ENCODE measurements at places on chromosomes 6 and 20.

DNA sequence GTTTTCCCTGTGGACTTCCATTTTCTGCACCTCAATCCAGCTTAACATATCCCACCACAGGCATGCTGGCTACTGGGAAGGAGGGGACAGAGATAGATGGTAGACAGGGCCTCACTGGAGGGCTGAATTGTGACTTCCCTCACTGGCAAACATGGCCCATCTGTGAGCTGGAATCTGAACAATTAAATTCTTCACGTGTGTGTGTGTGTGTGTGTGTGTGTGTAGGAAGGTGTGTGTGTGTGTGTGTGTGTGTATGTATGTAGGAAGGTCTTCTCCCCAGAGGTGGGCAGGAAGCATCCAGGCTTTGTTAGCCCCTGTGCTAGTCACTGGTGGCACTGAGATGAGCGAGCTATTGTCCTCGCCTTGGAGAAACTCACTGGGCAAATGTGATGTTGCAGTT is 5.4 kb upstream of the TOX2 start:
- no peak for DNase-seq

DNA sequence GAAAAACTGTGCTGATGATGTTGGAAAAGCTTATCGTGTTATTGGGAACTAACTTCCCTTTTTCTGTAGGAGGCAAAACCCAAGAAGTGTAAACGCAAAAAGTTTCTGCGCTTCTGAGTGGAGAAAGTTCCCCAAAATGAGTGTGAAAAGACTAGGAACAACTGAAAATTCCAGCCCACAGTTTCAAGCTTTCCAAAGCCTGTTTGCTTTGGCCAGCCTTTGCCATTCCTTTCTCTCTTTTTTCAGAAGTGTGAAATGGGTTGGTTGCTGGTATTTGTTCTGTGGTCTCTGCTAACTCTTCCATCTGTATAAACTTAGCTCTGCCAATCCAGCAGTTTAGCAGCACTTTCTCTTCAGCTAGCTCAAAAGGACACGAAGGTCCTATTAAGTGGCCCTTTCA is 491.3 kb downstream of the MAFB start:
- DNase-seq: no peak

DNA sequence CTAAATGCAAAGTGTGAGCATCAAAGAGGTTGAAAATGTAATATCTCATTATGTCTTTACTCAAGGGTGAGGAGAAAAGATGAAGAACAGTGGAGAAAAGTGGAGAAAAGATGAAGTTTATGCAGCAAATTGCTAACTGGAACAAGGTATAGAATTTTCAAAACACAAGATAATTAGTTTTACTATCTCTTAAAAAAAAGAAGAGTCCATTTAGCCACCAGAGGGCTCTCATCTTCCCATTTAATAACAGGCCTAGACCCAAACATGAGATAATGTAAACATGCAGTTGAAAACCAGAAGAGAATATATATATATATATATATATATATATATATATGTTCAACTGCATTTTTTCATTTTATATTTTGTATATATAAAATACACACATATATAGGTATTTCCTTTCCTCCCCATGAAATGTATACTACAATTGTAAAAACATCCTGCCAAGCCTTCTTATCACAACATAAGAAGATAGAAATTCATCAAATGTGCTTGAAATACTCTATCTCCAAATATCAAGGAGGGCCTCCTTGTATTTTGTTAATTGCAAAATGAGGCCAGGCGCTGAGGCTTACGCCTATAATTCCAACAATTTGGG is 78.4 kb downstream of the ADTRP start:
- DNase-seq: no peak

DNA sequence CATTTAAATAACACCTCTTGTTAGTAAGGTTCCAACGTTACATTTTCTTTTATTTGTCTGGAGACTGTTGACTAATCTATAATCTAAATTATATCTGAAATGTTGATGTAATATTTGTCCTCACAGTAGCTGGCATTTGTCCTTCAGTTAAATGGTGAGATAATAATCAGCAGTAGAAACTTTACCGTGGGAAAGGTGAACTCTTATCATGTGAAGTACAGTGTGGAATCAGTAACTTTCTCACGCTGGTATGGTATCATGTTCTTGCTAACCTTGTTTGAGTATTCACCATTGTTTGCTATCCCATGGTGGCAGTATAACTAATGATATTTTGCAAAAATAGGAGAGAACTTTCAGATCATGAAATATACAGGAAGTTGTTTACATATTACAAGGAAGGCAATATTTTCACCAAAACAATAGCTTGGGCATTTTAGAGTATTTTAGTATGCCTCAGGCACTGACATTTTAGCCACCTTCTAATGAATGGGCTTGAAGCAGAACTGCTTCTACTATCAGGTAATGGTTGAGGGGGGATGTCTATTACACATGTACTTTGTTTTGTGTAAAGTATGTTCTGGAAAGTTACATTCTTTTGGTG is 4.8 kb downstream of the GMNN start:
- DNase-seq: no peak

DNA sequence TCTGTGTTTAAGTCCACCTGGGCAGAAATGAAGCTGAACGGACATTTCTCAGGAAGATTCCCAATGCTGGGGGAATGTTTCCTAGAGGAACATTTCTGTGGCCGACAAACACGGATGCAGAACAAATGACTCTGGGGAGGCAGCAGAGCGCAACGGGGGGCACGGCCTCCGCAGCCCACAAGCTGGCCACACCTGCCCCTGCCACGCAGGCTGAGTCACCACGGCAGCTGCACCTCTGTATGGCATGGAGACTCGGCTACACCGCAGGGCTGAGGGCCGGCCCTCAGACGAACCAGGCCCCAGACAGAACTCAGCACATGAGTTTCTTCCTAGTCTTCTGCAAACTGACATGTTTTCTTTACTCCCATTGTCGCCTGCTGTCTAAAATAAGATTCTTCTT is 10.0 kb upstream of the PRR18 start:
- no peak for DNase-seq

GRCh38 chr6:36772397-36772796 is 66.8 kb downstream of the CPNE5 start:
- DNase-seq: no peak

- no peak for DNase-seq
Measured at GRCh38 chr6:45521226-45521625, 143.5 kb upstream of the SUPT3H start.

GRCh38 chr6:169409742-169410312 is 156.2 kb upstream of the THBS2 start:
- no peak for DNase-seq

DNA sequence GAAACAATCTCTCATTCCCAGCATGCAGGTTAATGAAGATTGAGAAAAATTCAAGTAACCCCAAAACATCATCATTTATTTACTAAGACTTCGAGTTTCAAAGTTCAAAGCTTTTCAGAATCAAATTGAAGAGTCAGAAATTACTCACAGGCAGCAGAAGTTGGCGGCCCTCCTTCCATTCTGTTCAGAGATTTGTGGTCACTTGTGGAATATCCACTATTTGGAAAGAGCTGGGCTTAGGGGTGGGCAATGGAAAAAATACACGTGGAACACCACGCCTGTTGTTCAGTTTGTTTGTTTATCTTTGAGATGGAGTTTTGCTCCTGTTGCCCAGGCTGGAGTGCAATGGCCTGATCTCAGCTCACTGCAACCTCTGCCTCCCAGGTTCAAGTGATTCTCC is 108.6 kb upstream of the NAA20 start:
- DNase-seq: no peak

GRCh38 chr20:48739395-48740291 is 88.2 kb downstream of the PREX1 start:
- no peak for DNase-seq

- no peak for DNase-seq
Measured at GRCh38 chr20:46357030-46357514, 48.8 kb upstream of the CDH22 start.

- no peak for DNase-seq
Measured at GRCh38 chr6:818196-818595, 125.3 kb upstream of the EXOC2 start.

GRCh38 chr20:21154692-21155091 is 28.8 kb downstream of the KIZ start:
- DNase-seq: no peak

- DNase-seq: no peak
Measured at GRCh38 chr6:39188571-39188970, 40.7 kb downstream of the KCNK5 start.

- no peak for DNase-seq
Measured at GRCh38 chr6:99458319-99458718, 33.2 kb upstream of the PNISR start.

GRCh38 chr6:45027126-45027525 is 301.0 kb upstream of the RUNX2 start:
- DNase-seq: no peak

GRCh38 chr6:164378330-164378729 is 931.1 kb downstream of the C6orf118 start:
- DNase-seq: no peak

GRCh38 chr6:41824571-41825569 is 37.4 kb downstream of the TOMM6 start:
- DNase-seq: no peak

DNA sequence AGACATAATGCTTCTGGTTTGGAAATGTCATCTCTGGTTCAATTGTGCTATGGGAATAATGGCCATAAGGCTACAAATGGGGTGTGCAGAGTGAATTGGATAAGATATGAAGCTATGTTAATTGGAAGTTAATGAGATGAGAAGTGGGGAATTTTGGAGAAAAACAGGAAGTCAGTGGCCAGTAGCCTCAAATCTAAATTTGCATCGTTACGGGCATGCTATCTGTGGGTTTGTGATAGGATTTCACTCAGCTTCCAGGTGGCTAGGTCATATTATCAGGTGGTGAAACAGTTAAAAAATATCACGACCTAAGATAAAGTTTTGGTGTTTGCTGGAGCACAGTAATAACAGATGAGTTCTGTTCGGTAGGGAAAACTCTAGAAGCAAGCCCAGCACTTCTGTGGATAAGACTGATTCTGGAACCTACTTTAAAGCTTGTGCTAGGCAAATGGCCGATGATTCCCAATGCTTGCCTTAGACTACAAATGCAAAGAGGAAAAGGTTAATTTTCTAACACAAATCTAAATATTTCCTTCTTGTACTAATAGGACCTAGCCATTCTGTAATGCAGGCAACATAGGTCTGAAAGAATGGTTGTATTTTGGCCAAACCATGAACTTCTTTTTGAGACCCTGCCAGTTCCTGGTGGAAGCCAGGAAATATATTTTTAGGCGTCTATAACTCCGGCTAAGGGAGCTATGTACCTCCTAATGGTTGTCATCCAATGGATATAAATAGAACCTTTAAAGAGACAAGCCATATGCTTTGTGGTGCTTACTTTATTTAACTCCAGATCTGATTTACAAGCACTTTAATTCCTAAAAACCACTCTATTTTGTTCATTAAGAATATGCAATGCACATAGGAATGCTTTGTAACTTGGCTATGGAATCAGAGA is 111.0 kb downstream of the PLCB1 start:
- no peak for DNase-seq

- no peak for DNase-seq
Measured at GRCh38 chr6:111614833-111615582, 9.3 kb upstream of the TRAF3IP2 start.

GRCh38 chr6:108737594-108738546 is 110.4 kb upstream of the ARMC2 start:
- DNase-seq: peak; percentile 92

- DNase-seq: no peak
Measured at GRCh38 chr6:134720353-134721059, 229.4 kb downstream of the ALDH8A1 start.

- no peak for DNase-seq
Measured at GRCh38 chr6:10659699-10660348, 34.6 kb downstream of the C6orf52 start.

DNA sequence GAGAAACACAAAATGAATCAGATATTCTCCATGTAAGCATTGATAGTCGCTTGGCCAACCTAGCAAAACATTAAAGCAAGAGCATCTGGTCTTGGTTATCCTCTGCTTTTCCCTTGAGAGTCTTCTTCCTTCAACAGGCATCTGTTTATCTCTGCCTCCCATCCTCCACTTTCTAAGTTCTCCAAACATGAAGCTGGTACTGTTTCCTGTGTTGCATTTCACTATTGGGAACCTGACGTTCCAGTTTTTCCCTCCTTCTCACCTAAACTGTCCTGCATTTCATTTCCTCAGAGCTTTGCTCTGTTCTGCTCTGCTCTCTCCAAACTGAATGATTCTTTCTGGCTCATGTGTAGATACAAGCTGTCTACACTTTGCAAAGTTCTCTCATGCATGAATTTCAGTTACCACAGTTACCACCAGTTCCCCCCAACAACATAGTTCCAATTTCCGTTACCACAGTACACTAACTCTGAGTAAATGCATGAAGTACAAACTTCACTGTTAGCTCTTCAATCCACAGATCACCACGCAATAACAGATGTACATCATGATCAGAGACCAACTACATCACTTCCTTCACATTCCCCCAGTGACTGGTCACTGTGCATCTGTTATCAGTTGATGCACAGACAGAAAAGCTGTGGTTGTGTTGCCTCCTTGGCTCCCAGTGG is 86.7 kb upstream of the F13A1 start:
- DNase-seq: no peak

DNA sequence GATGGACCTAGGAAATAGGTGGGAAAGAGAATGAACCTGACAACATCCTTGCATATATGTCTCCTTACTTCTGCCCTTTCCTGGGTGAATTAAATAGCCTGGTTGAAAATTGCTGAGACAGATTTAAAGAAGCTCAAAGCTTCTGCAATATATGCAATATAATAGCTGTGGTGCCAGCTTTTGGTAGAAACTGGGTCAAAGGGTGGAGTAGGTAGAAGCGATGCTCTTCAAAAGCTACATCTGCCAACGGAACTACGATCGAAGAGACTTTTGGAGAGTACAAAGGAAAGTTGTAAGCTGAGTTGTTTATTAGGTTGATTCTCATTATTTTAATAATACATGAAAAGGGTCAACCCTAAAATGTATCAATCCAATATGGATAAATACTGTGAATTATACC is 22.8 kb upstream of the TTK start:
- no peak for DNase-seq

DNA sequence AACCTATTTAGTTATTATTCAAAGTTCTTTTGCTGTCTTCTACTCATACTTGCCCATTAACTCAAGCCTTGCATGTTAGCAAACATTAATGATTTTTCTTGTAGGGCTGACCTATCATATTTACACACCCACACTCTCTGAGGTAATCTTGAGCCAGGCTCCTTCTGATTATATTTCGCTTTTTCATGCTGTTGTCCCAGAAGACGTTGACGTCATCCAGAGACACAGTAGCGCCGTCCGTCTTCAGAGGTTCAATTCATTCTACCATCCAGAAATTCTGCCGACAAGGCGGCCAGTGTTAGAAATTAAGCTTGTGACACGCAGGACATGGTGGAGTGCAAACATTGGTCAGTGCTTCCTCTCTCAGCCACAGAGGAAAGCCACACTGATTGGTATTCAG is 584.7 kb downstream of the BMP2 start:
- DNase-seq: no peak

- DNase-seq: no peak
Measured at GRCh38 chr6:124979294-124979678, 17.0 kb downstream of the RNF217 start.

- DNase-seq: no peak
Measured at GRCh38 chr20:48105526-48105925, 320.2 kb upstream of the SULF2 start.

GRCh38 chr20:1898482-1899240 is 3.5 kb downstream of the SIRPA start:
- DNase-seq: no peak

Data from GM04503 (cell line).